ENCODE measurements at places on chromosomes 11 and 22.
A peak's percentile ranks its signal among the peaks of the same experiment; 100 is the strongest.

DNA sequence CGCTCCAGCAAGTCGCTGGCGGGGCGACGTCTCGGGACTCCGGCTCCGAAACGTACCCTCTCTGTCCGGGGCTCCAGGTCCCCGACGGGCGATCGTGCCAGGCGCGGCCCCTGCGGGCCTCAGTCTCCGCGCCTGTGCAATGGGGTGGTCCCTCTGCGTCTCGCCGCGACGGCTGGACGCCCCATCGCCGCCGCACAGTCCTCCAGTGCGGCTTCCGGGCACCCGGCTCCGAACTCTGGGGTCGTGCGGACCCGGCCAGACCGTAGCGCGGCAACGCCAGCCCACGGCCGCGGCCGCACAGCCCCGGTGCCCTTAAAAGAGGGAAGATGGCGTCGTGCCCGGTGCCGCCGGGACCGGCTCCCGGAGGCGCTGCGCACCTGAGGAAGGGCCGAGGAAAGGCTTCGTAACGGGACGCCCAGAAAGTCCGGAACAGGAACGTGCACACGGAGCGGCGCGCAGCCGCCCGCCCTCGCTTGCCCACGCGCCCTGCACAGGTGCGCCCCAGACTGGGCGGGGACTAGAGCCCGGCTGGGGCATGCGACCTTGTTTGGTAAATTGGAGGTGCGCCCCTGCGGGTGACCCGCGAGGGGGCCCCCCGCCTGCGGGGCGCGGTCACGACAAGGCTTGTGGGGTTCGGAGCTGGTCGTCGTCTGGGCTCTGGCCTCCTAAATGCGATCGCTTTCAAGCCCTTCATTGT lies 525 bp downstream of the BIK start:
- DNase-seq = peak; percentile 34

DNA sequence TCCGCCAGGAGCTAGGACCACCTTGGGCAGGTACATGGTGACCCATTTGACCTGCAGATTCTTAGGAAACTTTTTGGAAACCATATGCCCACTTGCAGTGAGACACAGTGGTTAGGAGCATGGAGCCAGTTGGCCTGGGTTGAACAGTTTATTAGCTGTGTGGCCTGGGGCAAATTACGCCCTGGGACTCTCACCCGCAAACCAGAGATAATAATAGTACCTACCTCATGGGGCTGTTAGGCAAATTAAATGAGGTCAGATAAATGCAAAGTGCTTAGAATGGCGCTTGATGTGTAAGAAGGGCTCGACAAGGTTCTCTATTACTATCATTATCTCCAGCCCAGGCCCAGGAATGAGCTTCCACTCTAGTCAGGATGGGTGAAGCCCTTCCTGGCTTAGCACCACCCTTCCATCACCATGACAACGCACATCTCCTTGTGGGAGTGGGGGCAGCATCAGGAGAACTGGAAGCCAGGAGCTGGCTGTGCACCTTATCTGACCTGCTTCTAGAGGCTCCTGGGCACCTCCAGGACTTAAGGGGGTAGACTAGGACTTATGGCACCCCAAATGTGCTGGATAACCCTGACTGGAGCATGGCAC lies 5.1 kb downstream of the SYT12 start:
- DNase-seq = no peak

DNA sequence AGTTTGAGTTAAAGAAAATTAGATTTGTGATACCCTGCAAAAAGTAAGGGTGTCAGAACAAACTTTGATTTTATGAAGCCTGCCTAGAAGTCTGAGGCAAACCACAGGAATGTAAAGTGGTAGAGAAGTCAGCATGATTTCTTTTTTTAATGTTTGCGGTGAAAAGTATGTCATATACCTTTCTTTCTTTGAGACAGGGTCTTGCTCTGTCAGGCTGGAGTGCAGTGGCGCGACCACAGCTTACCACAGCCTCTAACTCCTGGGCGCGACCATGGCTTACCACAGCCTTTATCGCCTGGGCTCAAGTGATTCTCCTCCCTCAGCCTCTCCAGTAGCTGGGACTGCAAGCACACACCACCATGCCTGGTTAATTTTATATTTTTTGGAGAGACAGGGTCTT lies 4.7 kb downstream of the API5 start:
- DNase-seq = no peak

DNA sequence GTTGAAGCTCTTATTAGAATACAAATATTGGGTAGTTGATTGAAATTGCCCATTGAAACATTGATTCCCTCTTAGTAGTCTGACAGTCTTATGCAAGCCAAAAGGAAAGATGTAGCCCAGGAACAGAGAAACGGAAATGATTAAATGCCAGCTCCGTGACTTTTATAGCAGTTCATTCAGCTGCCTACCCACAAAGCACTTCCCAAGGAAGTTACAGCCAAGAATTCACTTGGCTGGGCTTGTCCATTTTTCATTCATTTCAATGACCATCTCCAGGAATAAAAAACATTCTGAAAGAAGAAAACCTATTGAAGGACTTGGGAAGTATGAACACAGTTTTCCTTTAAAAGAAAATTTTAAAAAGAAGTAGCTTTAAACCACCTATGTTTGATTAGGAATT lies 62.0 kb downstream of the NCAM1 start:
- no peak for DNase-seq

DNA sequence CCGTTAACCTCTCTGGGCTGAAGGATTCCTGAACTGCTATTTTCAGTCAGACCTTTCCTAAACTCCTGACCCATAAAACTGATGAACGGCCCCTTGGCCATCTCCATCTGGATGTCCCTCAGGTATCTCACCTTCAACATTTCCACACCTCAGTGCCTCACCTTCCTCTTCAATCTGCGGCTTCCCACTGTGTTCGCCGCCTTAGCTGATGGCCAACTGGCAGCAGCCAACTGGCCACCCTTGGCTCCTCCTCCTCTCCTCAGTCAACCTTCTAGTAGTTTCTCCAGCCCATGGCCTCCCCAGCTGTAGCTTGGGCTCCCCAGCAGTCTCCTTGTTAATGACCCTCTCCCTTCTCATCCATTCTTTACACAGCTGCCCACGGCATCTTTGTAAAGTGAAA lies 55.0 kb upstream of the PHOX2A start:
- no peak for DNase-seq

DNA sequence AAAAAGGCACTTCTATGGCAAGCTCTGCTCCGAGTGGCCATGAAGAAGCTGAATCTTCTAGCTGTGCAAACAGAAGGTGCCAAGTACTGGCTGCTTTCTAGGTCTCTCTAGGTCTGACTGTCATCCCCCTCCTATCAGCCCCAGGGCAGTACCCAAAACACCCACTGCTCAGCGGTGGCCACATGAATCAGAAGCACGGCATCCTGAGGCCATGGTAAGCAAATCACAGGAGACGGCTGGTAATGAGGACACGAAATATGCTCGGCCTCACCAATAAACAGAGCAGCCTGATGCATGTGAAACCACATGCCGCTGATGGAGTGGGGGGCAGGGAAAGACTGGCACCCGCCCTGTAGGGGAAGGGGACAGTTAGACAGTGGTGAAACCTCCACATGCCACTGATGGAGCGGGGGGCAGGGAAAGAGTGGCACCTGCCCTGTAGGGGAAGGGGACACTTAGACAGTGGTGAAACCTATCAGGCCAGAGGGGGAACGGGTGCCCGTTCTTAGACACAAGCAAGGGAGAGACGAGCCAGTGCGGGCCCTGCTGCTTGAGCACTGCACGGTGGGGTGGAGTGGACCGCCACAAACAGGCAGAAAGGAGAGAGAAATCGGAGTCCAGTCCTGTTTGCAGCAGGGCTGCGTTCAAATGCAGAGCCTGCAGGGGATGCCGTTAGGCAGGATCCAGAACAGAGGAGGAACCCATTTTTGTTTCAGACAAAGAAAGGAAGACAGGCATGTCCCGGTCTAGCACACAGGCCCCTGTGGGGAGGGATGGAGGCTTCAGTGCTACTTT lies 29.9 kb upstream of the MOB2 start:
- no peak for DNase-seq

- DNase-seq = no peak
Observed at GRCh38 chr11:65055538-65055937, 2.8 kb downstream of the NAALADL1 start.

- no peak for DNase-seq
Observed at GRCh38 chr11:46107780-46108179, 13.5 kb downstream of the PHF21A start.

GRCh38 chr11:72041364-72042063 lies 38.8 kb downstream of the NUMA1 start:
- DNase-seq = peak; percentile 43

DNA sequence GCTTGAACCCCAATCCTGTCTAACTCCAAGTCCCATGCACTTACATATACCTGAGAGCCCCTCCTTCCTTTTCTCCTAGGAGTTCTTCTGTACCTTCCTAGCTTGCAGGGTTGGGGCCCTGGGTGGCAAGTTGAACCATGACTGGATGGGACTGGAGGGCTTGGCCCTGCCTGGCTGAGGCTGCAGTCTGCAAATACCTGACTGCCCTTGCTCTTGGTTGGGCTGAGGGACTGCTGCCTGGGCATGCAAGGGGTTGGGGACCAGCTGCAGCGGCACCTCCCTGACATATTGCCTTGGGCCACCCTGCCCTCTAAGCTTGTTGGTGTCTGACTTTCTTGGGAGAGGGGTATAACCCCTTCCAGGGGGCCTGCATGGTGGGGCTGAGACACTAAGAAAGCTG lies 9.8 kb upstream of the SLC39A13 start:
- DNase-seq = no peak

- no peak for DNase-seq
Observed at GRCh38 chr11:13902523-13902922, 60.0 kb upstream of the SPON1 start.

GRCh38 chr11:2553886-2554285 lies 109.1 kb downstream of the KCNQ1 start:
- no peak for DNase-seq

- no peak for DNase-seq
Observed at GRCh38 chr11:102846292-102846691, 2.9 kb upstream of the MMP3 start.

GRCh38 chr11:31687256-31687655 lies 123.9 kb downstream of the PAX6 start:
- no peak for DNase-seq

DNA sequence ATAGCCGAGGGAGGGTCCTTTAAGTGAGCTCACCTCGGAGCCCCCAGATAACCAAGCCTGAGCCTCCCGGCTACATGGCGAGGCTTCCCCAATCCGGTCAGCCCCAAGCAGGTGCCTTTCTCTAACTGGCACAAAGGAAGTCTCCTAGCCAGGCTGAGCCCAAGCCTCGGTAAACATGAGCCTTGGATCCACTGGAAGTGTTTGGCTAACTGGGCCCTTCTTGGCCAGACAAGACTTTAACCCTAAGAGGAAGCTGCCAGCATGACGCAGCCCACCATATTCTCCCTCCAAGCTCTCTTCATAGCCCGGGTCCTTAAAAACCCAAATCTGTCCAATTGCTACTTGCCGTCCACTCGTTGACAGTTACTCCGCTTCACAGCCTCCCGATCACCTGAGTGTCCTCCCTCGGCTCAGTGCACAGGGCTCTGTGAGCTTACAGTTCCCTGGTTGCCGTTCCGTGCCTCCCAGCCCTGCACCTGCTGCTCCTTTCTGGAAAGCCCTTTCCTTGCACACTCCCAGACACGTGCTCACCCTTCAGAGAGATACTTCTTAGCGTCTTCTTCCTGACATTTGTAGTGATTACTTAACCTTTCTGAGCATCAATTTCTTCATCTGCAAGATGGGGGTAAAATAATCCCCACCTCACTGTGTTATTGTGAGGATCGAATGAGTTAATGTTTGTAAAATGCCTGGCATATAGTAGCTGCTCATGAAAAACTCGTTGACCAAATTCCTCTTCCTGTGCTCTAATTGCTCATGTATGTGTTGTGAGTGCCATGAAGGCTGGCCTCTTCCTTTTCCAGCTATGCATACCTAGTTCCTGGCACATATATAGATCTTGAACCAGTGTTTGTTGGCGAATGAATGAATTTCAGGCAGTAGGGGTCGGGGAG lies 25.6 kb downstream of the TXN2 start:
- no peak for DNase-seq

DNA sequence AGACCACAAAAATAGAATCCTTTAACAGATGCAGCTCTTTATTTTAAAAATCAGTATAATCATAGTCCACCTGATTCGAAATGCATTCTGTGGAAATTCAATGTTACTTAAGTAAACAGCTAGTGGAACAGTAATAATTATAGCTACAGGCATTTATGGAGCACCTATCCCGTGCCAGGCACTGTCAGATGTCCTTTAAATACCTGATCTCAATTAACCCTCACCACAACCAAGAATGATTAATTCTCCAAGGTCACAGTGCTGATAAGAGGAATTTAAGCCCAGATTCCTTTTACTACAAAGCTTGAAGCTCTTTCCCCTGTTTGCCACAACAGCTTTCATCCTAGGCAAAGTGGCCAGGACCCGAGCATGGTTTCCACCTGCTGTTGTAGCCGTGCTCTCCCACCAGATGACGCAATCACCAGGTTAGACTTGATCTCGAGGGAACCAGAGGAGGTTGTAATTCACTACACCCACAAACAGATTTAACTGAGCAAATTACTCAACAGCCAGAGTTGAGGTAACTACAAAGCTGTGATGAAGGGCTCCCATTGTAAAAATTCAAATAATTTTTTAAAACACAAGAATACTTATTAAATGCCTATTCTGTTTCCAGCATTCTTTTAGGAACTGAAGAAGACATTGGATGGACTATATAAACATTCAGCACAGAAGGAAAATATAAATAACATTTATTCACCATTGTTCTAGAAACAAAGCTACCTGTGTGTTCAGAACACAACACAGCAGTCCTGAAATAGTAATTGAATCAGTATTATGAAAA lies 10.3 kb downstream of the PRDM10 start:
- DNase-seq = peak; percentile 47

All from CD4-positive, alpha-beta T cell treated with Interleukin-6 at 100 ng/mL for 8 hours (primary cell).